ENCODE measurements at places on chromosomes 11 and 22.

DNA sequence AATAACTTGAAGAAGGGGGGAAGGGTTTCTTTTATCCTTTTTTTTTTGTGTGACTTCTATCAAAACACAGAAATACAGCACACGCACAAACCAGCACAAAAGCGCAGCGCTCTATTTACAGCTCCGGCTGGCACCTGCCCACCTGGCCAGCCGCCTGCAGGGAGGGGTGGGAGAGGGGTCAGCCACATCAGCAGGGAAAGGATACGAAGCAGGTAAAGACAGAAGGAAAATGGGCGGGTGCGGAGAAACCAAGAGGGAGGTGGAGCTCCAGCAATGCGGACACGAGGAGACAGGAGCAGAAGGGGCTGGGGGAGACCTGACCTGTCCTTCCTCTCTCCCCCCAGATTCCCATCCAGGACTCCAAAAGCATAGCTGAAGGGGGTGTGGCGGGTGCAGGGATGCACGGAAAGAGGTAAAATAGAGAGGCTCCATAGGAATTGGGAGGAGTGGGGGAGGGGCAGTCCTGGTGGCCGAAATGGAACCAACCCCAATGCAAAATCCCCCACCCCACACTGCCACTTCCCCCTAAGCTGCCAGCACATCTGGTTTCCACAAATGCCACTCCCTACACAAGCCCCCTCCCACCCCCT is 14.1 kb downstream of the CXCR5 start:
- DNase-seq: no peak

DNA sequence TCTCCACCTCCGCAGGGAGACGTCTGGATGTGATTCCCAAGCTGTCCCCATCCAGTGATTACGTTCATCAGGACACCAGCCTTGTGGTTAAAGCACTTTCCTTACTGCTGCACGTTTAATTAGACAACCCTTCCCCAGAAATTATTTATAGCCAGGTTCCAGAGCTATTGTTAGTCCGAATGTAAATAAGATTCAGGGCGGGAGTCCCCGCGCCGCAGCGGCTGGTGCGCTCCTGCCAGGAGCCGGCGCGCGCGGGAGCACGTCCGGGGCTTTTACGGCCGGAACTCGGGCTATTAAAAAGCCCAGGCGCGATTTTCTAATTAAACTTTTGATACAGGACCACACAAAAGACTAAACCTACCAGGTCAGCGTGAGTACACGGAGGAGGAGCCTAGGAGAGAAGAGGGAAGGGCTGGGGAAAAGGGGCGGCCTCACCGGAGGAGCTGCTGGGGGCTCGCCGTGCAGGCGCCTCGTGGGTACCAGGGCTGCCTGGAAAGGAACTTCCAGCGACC is 538.3 kb downstream of the OPCML start:
- no peak for DNase-seq

DNA sequence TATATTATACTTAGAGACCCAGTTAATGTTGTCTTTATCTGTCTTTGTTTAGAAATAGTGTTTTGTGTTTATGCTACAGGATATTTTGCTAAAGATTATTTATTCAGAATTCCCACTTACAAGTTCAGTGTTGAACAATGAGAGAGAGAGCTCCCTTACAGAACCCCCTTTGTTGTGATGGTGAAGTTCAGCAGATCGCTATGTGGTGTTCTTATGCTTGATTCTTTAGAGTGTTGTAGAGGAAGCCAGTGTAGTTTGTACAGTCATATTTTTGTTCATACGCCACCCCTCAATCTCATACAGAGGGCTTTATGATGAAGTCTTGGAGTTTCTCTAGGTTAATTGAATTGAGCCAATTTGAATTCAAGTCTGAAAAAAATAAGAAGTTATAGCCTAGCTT is 150.2 kb downstream of the TMEM135 start:
- DNase-seq: no peak

GRCh38 chr22:40525250-40525884 is 111.2 kb downstream of the MRTFA start:
- DNase-seq: peak; percentile 57

- DNase-seq: no peak
These were observed 99.7 kb upstream of the HSD17B12 start for GRCh38 chr11:43580735-43581369.

- no peak for DNase-seq
These were observed 22.4 kb upstream of the CHST1 start for GRCh38 chr11:45687836-45688235.

DNA sequence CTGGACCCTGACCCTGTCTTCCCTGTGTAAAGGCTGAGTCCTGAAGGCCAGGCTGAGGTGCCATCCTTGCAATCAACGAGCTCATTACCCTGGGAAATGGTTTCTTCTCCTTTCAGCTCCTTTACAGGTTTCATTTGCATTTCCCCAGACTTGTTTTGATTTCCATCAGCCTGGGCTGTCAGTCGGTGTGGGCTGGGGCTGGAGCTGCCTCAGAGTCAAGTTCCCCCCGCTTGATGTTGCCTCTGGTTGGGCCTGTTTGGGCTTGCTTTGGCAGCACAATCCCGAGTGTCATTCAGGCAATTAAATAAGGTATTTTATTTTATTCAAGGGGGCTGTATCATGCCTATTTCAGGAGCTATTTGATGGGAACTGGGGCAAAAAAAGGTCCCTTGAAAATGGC is 424.9 kb downstream of the INSC start:
- no peak for DNase-seq

Measured in fibroblast of the aortic adventitia (primary cell).